ENCODE measurements at places on chromosomes 3 and 15. TPM values are rescaled to one million over a fixed set of nuclear protein-coding genes. Genes with fewer than 3 reads are reported as not detected.

- H3K27ac ChIP-seq: no peak overlapping the region
- no peaks in the 10 kb centered on the region for H3K36me3 ChIP-seq
- DNase-seq: no peak
- no peak overlapping the region for H3K4me3 ChIP-seq
- H3K27me3 ChIP-seq: no peaks in the 10 kb centered on the region
These were observed 47.7 kb upstream of the PTX3 start for GRCh38 chr3:157388976-157389375.

DNA sequence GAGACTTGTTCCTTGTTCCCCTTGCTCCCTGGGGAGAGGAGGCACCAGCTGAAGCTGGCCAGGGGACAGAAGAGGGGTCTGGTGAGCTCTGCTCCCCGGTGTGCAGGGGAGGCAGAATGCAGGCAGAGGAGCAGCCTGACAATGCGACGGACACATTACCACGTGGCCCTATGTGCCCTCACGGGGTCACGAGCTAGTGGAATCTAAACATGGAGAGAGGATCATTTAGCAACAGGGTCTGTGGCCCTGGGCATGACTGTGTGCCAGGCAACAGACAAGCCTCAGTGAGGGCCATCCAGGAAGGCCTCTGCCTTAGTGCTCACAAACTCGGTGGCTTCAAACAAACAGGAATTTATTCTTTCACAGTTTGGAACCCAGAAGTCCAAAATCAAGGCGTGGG, 8.5 kb upstream of the MUC4 start:
- H3K27me3 ChIP-seq: peaks cover 15% of the 10 kb centered on the region
- no peak overlapping the region for H3K4me3 ChIP-seq
- H3K36me3 ChIP-seq: no peaks in the 10 kb centered on the region
- peaks cover 5% of the 10 kb centered on the region for H3K4me1 ChIP-seq

DNA sequence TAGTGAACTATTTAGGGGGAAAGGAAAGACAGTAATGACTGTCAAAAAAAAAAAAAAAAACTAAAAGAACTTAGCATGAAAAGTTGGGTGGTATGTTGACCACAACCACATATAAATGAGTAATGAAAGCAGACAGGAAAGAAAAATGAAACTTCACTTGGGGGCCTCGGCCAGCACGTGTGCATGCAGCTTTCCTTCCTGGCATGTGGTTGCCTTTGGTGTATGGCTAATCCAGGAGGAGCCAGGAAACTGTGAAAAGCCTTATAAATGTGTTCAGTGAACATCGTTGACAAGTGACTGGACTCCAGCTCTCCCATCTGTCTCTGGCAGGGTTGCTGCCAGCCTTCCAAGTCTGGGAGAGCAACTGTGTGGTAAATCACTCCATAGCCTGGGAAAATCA, 195.1 kb downstream of the DTWD1 start:
- H3K27me3 ChIP-seq: no peaks in the 10 kb centered on the region
- DNase-seq: no peak
- no peak overlapping the region for H3K4me3 ChIP-seq
- H3K27ac ChIP-seq: no peak overlapping the region
- no peaks in the 10 kb centered on the region for H3K4me1 ChIP-seq

- no peak for DNase-seq
- no peaks in the 10 kb centered on the region for H3K27me3 ChIP-seq
- no peaks in the 10 kb centered on the region for H3K36me3 ChIP-seq
- H3K27ac ChIP-seq: peak overlapping the region; percentile 92
- H3K4me1 ChIP-seq: peaks cover 48% of the 10 kb centered on the region
- H3K4me3 ChIP-seq: peak overlapping the region; percentile 14
These were observed 630.4 kb upstream of the TBL1XR1 start for GRCh38 chr3:177827511-177828207.

GRCh38 chr15:25805031-25805430, 58.1 kb downstream of the ATP10A start:
- H3K36me3 ChIP-seq: no peaks in the 10 kb centered on the region
- H3K27ac ChIP-seq: no peak overlapping the region
- H3K4me1 ChIP-seq: no peaks in the 10 kb centered on the region
- no peak overlapping the region for H3K4me3 ChIP-seq
- no peak for DNase-seq
- peaks cover 6% of the 10 kb centered on the region for H3K27me3 ChIP-seq

- DNase-seq: no peak
- no peak overlapping the region for H3K4me3 ChIP-seq
- no peaks in the 10 kb centered on the region for H3K27me3 ChIP-seq
- H3K27ac ChIP-seq: peak overlapping the region; percentile 20
- H3K36me3 ChIP-seq: no peaks in the 10 kb centered on the region
These were observed 6.7 kb upstream of the H1-8 start for GRCh38 chr3:129536374-129536667.

- H3K4me3 ChIP-seq: peak within 1 kb of the TSS; percentile 74
- H3K27me3 ChIP-seq: peaks cover 76% of the 10 kb centered on the region
- H3K4me1 ChIP-seq: peaks cover 36% of the 10 kb centered on the region
- H3K36me3 ChIP-seq: no peaks in the 10 kb centered on the region
These were observed at the start of gene SLITRK3 for GRCh38 chr3:165195640-165196576. Gene SLITRK3 (minus strand): TSS chr3:165196384. CDS start chr3:165190830, 5,554 bp downstream.

- H3K27me3 ChIP-seq: no peaks in the 10 kb centered on the region
- H3K4me1 ChIP-seq: no peaks in the 10 kb centered on the region
- no peak overlapping the region for H3K4me3 ChIP-seq
- H3K27ac ChIP-seq: no peak overlapping the region
These were observed 88.2 kb downstream of the AP4E1 start for GRCh38 chr15:50996641-50997040.

- H3K36me3 ChIP-seq: no peaks in the 10 kb centered on the region
- no peaks in the 10 kb centered on the region for H3K27me3 ChIP-seq
- no peak overlapping the region for H3K27ac ChIP-seq
These were observed 1.3 kb upstream of the MON1A start for GRCh38 chr3:49930922-49931321.

- no peak for DNase-seq
- peaks cover 62% of the 10 kb centered on the region for H3K27me3 ChIP-seq
- no peak overlapping the region for H3K4me3 ChIP-seq
- peaks cover 1% of the 10 kb centered on the region for H3K4me1 ChIP-seq
- no peak overlapping the region for H3K27ac ChIP-seq
These were observed 4.4 kb upstream of the IQSEC1 start for GRCh38 chr3:13077431-13078162.

GASK1A gene
- 2.3 TPM for total RNA-seq

CCDC39 gene
- total RNA-seq: 0.22 TPM
